ENCODE measurements at places on chromosomes 6 and 20. TPM values are rescaled to one million over a fixed set of nuclear protein-coding genes. Genes with fewer than 3 reads are reported as not detected.

The MROH8 gene
- 2.7 TPM for total RNA-seq

The LYRM4 gene
- total RNA-seq, result 39.7 TPM

The CTNNBL1 gene
- 60.2 TPM for total RNA-seq

DNA sequence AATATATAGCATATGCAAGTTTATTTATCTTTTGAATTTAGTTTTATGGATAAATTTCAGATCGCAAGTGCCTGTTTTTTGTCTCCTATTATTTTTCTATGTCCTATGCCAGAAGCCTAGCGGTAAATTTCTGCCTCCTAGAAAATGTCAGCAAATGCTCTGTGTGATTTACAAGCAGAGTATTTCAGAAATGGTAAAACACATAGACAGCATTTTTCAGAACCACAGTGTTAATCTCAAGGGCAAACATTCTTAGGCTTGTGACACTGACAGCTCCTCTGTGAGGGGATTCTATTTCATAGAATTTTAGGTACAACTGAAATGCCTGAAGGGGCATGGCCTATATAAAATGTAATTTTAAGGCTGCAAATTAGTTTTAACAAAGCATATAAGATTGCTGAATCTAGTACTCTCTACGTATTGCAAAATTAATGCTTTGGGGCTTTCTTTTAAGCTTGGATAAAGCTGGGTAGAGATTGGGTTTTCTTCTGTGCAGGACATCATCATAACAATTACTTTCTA lies 89.9 kb upstream of the PTCHD4 start:
- no peaks in the 10 kb centered on the region for H3K4me1 ChIP-seq
- H3K4me3 ChIP-seq, result no peak overlapping the region
- no peaks in the 10 kb centered on the region for H3K27me3 ChIP-seq

The POPDC3 gene
- total RNA-seq, result 1.7 TPM

- H3K36me3 ChIP-seq, result peaks cover 11% of the 10 kb centered on the region
- H3K4me3 ChIP-seq, result no peak overlapping the region
- H3K27ac ChIP-seq, result no peak overlapping the region
- DNase-seq, result no peak
- no peaks in the 10 kb centered on the region for H3K27me3 ChIP-seq
Measured at GRCh38 chr20:56516631-56517030, 7.9 kb upstream of the FAM209A start.

GRCh38 chr20:5989539-5989938 lies 39.1 kb downstream of the MCM8 start:
- DNase-seq, result no peak
- H3K36me3 ChIP-seq, result peaks cover 4% of the 10 kb centered on the region
- no peak overlapping the region for H3K4me3 ChIP-seq
- H3K27ac ChIP-seq, result no peak overlapping the region
- H3K27me3 ChIP-seq, result no peaks in the 10 kb centered on the region

- no peak overlapping the region for H3K27ac ChIP-seq
- peaks cover 3% of the 10 kb centered on the region for H3K27me3 ChIP-seq
- no peaks in the 10 kb centered on the region for H3K36me3 ChIP-seq
- no peak overlapping the region for H3K4me3 ChIP-seq
- no peaks in the 10 kb centered on the region for H3K4me1 ChIP-seq
- DNase-seq, result no peak
Measured at GRCh38 chr6:159053781-159054398, 9.1 kb upstream of the TAGAP start.

The ERVFRD-1 gene
- not detected for total RNA-seq

GRCh38 chr6:44430326-44430725 lies 42.8 kb downstream of the CDC5L start:
- H3K27me3 ChIP-seq, result no peaks in the 10 kb centered on the region
- H3K27ac ChIP-seq, result no peak overlapping the region
- no peaks in the 10 kb centered on the region for H3K4me1 ChIP-seq
- DNase-seq, result no peak
- peaks cover 3% of the 10 kb centered on the region for H3K36me3 ChIP-seq

GRCh38 chr6:48568856-48569255 lies 457.9 kb upstream of the PTCHD4 start:
- no peak overlapping the region for H3K27ac ChIP-seq
- no peaks in the 10 kb centered on the region for H3K27me3 ChIP-seq
- H3K4me1 ChIP-seq, result no peaks in the 10 kb centered on the region
- no peak for DNase-seq
- no peaks in the 10 kb centered on the region for H3K36me3 ChIP-seq

DNA sequence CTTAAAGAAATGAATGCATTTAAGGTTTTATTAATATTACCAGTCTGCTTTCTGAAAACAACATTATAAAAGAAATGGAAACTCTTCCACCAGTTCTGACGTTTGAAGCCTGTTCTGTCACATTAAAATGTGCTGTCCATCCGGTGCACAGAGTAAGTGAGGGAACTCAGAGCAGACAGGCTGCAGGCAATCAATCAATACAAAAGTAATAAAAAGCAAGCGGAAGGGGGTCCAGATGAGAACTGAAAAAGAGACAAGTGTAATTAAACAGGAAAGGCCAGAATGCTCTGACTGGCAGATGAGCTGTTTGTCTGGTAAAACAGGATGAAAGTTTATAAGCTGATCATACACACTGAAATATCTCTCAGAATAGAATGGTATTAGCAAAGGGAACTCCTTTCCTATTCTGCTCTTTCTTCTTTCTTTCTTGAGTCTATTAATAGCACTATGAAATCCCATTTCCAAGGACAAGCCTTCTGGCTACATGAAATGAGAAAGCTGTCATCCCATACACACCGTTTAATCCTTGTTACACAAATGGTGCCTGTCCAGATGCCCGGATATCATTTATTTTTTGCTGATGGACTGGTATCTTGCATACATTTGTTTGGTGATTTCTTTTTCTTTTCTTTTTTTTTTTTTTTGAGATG lies 94.3 kb downstream of the RAMACL start:
- H3K27me3 ChIP-seq, result no peaks in the 10 kb centered on the region
- no peak for DNase-seq
- peaks cover 49% of the 10 kb centered on the region for H3K4me1 ChIP-seq
- no peak overlapping the region for H3K27ac ChIP-seq
- peaks cover 22% of the 10 kb centered on the region for H3K36me3 ChIP-seq
